ENCODE measurements at places on chromosomes 11 and 22.

DNA sequence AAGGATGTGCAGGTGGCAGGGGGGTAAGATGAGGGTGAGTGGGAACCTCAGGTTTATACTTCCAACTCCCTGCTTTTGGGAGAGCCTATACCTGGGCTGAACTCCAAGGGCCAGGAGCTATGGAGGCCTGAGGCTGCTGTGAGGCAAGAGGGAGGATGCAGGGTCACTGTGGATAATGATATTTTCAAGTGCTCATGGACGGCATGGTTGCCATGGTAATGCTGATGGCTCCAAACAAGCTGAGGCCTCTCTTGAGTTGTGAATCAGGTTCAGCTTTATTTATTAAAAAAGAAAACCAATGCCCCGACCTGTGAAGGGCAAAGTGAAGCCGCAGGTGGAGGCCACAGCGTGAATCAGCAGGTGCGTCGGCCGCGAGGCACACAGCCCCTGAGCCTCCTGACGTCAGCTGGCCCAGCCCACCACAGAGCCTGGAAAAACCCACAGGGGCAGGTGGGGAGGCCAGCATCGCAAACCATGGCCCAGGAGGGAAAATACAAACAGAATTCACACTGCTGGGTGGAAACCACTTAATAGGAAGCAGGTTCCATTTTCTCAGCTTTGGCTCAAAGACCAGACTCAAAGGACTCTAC, 17.4 kb upstream of the CREB3L1 start:
- no peak for DNase-seq

GRCh38 chr22:31284281-31285155, 7.8 kb downstream of the PIK3IP1 start:
- DNase-seq = no peak

- peak; percentile 12 for DNase-seq
Measured at GRCh38 chr11:69375316-69376154, 81.6 kb downstream of the MYEOV start.

DNA sequence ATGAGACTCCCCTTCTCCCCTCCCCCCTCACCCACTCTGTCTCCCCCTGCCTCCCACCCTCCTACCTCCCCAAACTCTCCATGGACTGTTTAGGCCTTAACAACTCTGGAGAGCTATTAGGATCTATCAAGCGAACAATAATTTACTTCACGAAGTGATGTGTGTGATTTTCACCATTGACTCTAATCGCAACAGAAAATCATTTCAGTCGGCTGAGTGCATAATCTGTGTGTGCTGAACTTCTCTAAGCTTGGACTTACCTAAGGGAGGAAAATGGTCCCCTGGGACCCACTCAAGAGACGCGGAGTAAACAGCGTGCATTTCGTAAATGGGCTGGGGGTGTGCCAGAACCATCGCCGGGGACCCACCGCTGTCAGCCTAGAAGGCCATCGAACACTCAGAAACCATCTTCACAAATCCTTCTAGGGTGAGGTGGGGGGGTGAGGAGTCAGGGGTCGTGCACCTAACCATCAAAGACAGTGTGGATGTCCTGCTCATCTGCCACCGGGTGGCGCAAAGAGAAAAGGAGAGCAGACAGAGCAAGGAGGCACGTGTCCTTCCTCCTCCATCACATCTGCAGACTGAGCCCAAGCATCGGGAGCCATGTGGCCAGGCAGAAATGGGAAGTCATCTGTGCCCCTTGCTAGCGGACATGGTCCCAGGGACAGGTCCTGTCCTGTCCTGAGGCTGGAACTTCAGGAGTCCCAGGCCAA, 62.1 kb upstream of the NUP50 start:
- DNase-seq = no peak

DNA sequence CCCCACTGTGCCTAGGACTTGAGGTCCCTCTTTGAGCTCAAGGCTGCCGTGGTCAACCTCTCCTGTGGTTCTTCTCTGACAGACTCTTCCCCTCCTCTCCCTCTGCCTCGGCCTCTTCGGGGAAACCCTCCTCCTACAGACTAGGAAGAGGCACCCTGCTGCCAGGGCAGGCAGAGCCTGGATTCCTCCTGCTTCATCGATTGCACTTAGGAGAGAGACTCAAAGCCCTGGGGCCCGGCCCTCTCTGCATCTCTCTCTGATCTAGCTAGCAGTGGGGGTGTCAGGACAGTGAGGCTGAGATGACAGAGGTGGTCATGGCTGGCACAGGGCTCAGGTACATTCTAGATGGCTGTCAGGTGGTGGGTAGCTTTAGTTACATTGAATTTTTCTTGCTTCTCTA, 63.6 kb upstream of the EMID1 start:
- DNase-seq = no peak

All from activated B cell treated with CpG ODN at 0.5 μM for 24 hours (primary cell).